T follicular helper cell (primary cell): ENCODE measurements at places on chromosomes 11 and 22.

DNA sequence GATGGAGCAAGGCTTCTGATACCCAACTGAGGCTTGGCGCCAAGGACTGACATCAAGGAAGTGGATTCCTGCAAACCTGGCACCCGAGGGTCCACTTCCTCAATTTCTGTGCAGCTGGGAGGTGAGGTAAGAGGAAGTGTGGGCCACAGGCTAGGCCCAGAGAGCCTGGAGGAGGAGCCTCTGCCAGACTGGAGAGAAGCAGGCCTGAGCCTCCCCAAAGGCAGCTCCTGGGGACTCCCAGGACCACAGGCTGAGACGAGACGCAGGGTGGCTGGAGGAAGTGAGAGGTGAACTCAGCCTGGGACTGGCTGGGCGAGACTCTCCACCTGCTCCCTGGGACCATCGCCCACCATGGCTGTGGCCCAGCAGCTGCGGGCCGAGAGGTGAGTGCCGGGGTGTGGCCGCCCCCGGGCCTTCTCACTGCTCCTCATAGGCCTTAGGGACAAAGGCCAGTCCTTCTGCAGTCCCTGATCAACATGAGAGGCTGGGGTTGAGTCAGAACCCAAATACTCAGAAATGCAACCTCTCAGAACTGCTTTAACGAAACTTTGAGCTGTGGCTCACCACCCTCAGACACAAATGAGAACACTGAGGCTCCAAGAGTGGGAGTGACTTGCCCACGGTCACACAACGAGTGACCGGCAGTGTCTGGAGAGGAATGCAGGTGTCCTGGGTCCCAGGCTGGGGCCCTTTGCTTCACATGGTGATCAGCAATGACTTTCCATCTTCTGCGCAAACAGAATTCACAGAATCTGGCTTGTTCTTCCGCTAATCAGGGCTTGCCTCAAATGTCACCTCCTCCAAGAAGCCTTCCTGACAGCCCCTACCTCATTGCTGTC, at the start of gene NCF4:
Gene NCF4 (plus strand): TSS at position 186 of the 839 bp plus-strand sequence. CDS start 166 bp downstream, at position 352.
- no peak for DNase-seq

DNA sequence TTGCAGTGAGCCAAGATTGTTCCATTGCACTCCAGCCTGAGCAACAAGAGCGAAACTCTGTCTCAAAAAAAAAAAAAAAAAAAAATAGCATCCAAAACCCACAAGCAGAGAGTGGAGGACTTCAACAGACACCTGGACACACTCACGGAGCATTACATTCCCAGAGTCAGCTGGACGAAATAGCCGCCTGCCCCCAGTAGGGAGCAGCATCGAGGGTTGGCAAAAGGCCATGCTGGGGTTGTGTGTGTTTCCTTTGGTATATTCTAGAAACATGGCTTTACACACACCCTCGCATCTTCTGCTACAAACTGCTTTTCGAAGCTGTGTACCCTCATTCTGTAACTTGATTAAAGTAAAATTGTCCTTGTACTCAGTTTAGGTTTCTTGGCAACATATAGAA, 5.3 kb downstream of the ADA2 start:
- DNase-seq, result peak; percentile 34

DNA sequence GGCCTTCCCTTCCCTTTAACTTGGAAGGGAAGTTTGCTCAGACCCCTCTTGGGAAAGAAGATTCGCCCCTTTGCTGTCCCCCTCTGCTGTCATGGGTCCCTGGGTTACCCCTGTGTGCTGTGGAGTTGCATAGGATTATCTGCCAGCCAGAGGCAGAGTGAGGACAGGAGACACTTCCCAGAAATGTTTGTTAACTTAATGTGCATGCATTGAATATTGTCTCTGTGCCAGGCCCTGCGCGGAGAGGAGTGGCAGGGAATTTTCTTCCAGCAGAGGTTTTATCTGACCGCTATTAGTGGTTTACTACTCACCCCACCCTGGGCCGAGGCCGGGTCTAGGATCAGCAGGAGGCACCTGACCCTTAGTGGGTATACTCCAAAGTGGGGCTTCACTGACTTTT, 894.8 kb downstream of the TBC1D22A start:
- no peak for DNase-seq

- DNase-seq, result no peak
Observed at GRCh38 chr11:59285716-59286260, 72.9 kb upstream of the OR5AN1 start.
